Foreskin keratinocyte (primary cell): ENCODE measurements at places on chromosomes 2 and 18. TPM values are rescaled to one million over a fixed set of nuclear protein-coding genes. Genes with fewer than 3 reads are reported as not detected.

COX5B gene
- 225 and 247 TPM in 2 replicates for total RNA-seq

PDE11A gene
- total RNA-seq = 0.11 and 0.20 TPM in 2 replicates

CD207 gene
- not detected in 2 replicates for total RNA-seq

MALL gene
- 76.8 and 94.5 TPM in 2 replicates for total RNA-seq

ATP8B1 gene
- 13.5 and 14.7 TPM in 2 replicates for total RNA-seq

NT5DC4 gene
- total RNA-seq = 0.07 TPM in 1 of 2 replicates, not detected in the other

IL36B gene
- total RNA-seq = not detected in 2 replicates

ERMN gene
- total RNA-seq = not detected in 2 replicates

ANKRD29 gene
- 5.6 and 7.7 TPM in 2 replicates for total RNA-seq

CNNM4 gene
- total RNA-seq = 7.4 and 7.9 TPM in 2 replicates

GRCh38 chr2:42421601-42422239 lies 60.7 kb upstream of the COX7A2L start:
- no peak for DNase-seq

GRCh38 chr2:173357346-173357745 lies 2.7 kb downstream of the CDCA7 start:
- no peak for DNase-seq

DNA sequence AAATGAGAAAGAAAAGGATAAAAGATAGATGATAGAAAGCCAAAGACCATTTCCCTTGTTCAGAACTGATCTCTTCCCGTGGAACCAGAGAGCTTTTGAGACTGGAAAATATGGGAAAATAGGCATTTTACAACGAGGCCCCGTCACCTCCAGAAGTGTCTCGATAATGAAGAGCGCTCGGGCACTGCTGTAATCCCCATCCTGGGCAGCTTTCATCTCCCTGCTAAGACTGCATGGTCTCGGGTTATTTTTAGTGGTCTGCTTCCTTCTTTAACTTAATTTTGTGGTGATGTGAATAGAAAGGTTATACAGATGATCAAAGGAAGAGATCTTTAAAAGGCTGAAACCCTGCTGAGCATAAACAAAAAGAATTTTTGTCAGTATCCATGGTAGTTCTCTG lies 176.6 kb downstream of the METTL4 start:
- no peak for DNase-seq

DNA sequence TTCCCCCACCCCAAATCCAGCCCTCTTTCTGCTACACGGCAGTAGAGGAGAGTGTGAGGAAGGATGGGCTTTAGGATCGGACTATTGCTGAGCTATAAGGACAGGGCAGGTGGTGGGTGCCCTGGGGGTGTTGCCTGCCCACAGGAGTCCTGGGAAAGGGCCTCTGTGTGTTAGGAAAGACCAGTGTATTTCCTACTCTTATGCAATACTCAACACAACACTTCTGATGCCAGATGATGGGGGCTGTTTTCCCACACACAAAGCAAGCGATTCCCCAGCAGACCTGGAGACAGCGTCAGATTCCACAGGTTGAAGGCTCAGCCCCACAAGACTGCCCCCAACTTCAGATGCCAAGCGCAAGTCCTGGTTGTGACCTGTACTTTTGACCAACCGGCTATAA lies 91.0 kb upstream of the LCLAT1 start:
- DNase-seq = no peak

GRCh38 chr18:39345321-39345720 lies 1779.7 kb upstream of the CELF4 start:
- DNase-seq = no peak

DNA sequence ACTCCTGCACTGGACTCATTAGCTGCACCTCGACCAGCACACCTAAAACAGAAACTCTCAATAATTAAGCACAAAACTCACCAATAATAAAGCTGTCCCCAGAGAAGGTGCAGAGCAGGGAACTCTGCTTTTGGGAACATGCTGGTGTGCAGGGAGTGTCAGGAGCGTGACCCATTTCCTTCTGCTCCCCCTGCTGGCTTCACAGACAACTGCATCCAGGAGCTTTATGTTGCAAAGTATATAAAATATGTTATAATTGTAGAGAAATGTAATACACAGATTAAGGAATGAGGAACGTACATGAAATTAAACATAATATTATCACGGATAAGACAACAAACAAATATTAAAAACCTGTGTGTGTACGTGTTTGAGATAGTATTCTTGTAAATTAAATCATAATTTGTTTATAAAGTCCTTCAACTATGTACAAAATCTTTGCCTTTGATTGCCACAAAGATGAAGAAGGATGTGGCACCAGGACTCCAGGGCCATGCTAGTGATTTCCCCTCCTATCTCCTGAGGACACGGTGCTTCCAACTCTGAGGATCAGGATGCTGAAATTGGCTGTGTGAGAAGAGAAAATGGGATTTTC lies 68.6 kb upstream of the MAL start:
- DNase-seq = peak; percentile 14

DNA sequence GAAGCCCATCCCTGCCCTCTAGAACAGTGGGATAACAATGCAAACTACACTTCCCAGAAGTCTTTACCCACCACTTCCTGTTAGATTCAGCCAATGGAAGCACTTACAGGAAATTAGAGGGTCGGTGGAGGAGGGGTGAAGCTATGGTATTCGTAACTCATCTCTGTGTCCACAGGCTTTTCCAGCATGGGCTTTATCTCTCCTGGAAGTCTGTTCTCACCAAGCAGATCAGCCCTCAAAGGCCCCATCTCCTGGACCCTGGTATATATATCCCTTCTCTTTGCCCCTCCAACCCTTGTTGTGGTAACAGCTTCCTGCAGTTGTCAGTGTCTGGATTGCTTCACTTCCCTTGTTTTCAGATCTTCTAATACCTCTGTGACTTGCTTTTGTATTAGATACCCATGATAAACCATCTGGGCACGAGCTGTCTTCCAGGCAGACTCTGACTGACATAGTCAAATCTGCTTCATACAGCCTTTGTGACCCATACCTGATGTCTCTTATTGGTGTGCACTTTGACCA lies 475.0 kb upstream of the POU3F3 start:
- no peak for DNase-seq

- no peak for DNase-seq
Observed at GRCh38 chr2:72128843-72129227, 18.8 kb downstream of the CYP26B1 start.

DNA sequence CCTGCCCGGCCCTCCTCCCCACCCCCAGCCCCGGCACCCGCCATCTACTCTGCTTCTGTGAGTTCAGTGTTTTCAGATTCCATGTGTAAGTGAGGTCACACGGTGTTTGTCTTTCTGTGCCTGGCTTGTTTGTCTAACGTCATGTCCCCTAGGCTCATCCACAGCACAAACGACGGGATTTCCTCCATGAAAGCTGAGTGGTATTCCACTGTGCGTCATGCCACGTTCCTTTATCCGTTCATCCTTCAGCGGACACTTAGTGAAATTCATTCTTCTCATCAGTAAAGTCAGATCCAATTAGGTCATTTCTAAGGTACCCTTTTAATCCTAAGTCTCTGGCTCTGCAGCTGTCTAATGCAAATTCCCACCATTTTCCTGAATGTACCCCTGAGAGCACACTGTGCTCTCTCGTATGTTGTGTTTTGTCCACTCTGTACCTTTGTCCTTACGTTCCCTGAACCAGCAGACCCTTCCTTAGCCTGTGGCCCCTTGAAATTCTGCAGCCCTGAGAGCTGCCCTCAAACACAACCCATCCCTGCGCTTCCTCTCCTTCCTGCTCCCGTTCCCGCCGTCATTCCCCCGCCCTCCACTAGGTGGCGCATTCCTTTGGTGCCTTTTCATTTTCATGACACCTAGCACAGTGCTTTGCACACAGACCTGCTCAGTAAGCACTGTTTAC lies 44.1 kb downstream of the TRAPPC12 start:
- peak; percentile 18 for DNase-seq

GRCh38 chr2:71130905-71131244 lies 441 bp downstream of the MPHOSPH10 start:
- DNase-seq = no peak

GRCh38 chr2:28620291-28620793 lies 124.5 kb downstream of the PLB1 start:
- DNase-seq = no peak

DNA sequence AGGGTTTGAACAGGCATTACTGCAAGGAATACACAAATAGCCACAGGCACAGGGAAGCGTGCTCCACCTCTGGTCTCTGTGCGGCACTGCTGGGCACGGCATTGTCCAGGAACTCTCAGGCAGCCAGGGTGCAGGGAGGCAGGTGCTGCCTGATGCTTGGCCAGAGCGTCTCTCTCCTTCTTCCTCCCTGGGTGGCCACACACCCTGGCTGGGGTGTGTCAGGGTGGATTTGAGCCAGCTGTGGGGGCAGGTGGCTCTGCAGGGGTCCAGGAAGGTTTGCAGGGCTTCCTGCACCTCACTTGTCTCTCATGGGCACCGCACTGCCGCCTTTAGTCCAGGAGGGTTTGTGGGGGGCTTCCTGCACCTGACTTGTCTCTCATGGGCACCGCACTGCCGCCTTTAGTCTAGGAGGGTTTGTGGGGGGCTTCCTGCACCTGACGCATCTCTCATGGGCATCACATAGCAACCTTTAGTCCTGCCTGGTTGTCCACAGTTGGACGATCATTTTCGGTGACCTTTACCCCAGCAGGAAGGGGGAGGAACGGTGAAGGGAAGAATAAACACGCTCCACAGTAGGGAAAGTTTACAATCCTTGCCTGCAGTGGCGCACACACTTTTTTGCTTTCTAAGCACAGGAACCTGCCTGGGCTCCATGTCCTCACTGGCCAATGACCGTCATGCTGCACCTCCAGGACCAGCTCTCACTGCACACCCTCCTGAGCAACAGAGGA lies 332.9 kb downstream of the EIPR1 start:
- no peak for DNase-seq

DNA sequence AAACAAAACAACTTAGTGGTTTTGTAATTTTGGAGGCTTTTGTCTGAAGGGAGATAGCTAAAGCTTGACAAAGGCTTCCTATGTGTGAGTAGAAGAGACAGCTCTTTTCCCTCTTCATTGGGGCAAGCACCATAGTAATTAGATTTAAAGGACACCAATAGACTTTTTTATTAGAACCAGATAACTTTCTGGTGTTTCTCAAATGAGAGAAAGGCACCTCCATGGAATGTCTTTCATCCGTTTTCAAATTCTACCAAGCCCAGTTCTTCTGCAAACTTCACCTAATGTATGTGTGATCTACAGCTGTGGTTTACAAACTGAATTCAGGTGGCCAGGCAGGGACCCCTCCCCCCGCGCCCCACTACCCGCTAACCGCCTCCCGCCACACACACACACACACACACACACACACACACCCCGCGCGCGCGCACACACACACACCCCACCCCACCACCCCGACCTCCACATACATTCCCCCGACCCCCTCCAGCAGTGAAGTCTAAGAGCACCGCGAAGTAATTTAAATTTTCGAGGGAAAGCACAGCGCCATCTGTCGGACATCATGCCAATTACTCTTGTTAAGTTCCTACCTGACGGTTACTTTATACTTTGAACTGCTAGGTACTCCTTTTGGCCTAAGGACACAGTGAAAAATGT lies 31.6 kb upstream of the PPP1R1C start:
- no peak for DNase-seq

- no peak for DNase-seq
Observed at GRCh38 chr2:57973621-57974186, 72.9 kb upstream of the VRK2 start.

DNA sequence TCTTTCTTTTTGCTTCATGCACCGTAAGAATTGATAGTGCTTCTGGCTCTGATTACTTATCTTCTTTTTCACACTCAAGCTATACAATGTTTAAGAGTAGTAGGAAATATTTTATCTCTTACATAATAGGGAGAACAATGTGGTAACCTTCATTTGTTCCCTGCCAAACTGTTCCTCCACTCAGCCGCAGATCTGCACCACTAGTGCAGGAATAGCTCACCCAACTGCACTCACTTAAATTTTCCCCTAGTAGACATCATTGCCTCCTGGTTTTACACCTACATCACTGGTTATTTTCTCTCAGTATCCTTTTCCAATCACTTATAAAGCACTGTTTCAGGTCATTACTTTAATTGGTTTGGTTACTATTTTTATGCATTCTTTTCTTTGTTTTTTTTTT lies 283.5 kb upstream of the ZNF804A start:
- no peak for DNase-seq

DNA sequence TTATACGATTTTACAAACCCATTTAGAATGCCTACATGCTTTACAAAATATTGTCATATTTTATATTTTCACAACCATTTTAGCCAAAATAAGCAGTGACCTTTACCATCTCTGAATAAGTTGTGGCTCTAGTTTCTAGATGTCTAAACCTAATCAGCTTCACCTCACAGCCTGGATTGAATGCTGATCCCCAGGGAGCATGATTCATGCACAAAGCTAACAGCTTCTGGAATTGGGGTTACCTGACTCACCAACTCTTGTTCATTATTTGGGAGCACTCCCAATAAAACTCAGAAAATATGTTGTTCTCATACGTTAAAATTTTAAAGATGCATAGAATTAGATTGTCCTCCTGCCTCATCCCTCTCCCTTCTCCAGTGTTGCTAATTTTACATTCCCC lies 611.7 kb upstream of the NETO1 start:
- DNase-seq = no peak

GRCh38 chr2:198371921-198372543 lies 567.6 kb downstream of the PLCL1 start:
- peak; percentile 57 for DNase-seq

- DNase-seq = no peak
Observed at GRCh38 chr2:196534495-196534894, 105.0 kb upstream of the CCDC150 start.

GRCh38 chr2:47546994-47547393 lies 144.0 kb downstream of the MSH2 start:
- DNase-seq = no peak

GRCh38 chr2:215702116-215702902 lies 266.4 kb upstream of the FN1 start:
- no peak for DNase-seq

GRCh38 chr2:67201521-67201920 lies 195.6 kb upstream of the ETAA1 start:
- DNase-seq = no peak

- DNase-seq = no peak
Observed at GRCh38 chr18:76412010-76412817, 82.8 kb downstream of the ZNF516 start.

DNA sequence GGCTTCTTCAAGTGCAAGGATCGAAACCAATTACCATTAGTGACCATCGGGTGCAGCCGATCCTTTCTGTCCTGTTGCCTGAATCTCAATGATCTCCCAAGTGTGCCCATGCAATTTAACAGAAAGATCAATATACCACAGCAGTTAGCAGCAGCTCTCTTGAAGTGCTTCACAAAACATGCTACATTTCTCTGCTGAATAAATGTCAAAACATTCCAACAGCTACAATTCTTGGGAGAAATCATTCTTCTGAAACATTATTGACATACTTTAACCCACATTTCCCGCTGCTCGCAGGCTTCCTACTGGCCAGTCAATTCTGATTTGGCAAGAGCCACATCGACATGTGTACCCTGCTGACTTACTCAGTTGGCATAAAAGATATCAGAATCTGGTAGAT lies 907.7 kb downstream of the TMEM182 start:
- no peak for DNase-seq

DNA sequence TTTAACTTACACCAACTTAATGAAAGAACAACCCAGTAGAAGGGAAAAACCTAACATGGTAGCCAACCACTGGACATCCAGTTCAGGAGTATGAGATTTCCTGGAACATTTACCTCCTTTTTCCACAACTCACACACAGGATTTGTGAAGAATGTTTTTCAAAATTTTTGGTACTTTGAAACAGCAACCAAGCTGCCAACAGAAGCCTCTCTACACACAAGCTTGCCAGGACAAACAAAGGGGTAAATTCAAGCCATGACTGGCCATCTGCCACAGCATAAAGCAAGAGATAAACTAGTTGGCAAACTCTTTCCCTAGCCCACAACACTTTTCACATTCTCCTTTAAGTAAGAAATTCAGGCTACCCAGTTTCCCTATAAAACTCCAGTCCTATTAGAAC lies 21.4 kb downstream of the MGAT4A start:
- DNase-seq = no peak
